ENCODE measurements at places on chromosomes 3 and 15. TPM values are rescaled to one million over a fixed set of nuclear protein-coding genes. Genes with fewer than 3 reads are reported as not detected.
A peak's percentile ranks its signal among the peaks of the same experiment; 100 is the strongest.

DNA sequence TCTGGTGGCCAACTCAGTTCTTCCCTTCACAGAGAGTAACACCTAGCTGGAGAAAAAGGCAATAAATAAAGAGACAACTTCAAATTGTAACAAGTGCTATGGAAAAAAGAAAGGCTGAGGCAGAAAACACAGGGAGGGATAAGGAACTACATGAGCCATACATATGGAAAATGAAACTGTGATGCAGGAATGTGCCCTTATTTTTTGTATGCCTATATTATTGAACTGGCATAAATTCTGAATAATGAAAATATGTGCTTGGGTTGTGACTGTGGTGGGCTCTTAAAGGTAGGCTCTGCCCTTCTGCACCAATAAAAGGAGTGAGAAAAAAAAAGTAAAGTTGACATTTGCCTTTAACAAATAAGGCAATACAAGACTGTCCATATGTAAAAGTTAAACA lies 19.6 kb downstream of the FHIT start:
- DNase-seq: no peak

DNA sequence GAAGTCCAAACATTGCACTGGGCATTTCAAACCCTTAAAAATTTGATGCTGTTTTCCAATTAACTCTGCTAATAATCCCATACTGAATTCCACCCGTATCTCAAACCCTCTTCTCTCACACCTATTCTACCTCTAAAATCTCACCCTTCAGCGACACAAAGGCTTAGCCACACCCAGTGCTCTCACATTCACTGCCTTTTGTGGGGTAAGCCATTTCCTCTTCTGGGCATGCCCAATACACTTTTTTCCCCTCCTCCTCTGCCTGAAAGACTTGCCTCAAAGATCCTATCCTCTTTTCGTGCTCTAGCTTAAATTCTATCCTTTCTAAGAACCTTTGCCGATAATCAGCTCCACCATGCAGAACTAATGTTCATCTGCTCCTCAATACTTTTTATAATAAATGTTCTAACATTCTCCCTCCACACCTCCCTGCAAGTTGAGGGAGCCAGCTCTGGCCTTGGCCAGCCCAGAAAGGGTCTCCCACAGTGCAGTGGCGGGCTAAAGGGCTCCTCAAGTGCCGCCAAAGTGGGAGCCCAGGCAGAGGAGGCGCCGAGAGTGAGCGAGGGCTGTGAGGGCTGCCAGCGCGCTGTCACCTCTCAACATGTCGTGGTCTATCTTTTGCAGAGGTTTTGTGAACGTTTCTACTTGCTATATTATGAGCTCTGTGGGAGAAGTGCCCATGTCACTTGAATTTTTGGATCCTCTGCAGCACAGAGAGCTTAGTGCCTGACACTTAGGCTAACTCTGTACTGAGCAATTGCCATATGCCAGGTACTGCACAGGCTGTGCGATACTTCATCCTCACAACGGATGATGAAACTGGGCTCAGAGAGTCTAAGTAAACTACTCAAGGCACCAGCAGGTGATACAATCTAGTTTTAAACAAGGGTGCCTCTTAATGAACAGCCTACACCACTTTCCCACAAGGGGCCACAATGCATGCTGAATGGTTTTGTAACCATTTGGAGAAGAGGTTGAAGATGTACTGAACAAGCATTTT lies 53.6 kb upstream of the BCL6 start:
- no peak for DNase-seq

DNA sequence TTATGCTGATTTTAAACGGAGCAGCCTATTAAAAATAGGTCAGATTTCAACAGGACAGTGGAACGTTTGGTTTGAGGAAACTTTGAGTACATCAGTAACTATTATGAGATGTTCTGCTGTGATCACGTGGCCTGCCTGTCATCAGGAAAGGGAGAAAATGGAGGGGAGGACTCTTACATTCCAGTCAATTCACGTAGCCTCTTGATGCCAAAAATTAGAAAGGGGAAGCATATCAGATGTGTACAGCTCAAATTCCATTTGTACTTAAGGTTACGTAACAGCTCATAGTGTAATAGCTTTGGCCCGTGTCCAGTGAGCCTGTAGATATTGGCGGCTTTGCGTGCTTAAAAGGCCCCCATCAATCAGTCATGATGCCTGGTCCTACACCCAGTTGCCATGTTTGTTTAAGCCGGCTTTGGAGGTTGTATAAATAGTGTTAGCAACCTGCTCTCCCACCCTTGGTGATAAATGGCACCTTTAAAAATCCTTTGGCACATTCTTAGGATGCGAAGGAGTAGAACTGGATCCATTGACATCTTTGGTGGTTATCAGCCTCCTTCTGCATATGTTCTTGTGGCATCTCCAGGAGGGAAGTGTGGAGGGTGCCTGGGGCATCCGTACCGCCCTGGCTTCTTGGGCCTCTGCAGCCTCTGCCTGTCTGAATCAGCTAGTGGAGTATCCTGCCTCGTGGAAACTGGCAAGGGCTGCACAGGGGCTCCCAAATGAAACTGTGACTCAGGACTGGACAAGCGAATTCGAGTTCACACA lies 163.9 kb downstream of the THSD4 start:
- DNase-seq: peak; percentile 94

DNA sequence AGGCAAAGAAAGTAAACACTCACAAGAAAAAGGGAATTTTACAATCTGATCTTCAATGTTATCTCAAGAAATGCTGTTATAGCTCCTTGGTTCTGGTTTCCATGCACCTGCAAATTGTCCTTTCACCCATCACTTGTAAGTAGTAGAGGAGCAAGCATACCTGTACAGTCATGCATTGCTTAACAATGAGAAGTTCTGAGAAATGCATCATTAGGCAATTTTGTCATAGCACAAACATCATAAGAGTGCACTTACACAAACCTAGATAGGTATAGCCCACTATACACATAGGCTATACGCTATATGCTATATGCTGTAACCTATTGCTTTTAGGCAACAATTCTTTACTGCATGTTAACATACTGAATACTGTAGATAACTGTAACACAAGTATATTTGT lies 672.3 kb downstream of the FHIT start:
- no peak for DNase-seq

- no peak for DNase-seq
Measured at GRCh38 chr3:54755756-54756155, 172.1 kb downstream of the LRTM1 start.

DNA sequence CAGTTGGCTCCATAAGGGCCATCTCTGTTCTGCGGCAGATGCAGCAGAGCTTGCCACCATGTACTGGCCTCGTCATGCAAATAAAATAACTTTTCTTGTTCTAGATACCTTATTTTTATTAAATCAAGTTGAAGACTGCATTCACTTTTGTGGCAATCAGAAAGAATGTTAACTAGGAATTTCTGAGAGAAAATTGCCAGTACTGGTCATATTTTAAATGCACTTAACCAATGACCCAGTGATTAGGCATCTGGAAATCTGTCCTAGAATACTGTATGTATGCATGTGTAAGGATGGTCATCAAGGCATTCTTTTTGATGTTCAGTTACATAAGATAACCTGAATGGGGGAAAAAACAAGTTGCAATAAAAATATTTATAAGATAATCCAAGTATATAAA lies 34.2 kb upstream of the CSPG5 start:
- no peak for DNase-seq

GRCh38 chr3:179027326-179027900 lies 44.2 kb downstream of the ZMAT3 start:
- no peak for DNase-seq

- DNase-seq: no peak
Measured at GRCh38 chr3:126023390-126023789, 54.4 kb downstream of the ROPN1B start.

GRCh38 chr3:144556392-144556791 lies 584.8 kb downstream of the DIPK2A start:
- DNase-seq: no peak

DNA sequence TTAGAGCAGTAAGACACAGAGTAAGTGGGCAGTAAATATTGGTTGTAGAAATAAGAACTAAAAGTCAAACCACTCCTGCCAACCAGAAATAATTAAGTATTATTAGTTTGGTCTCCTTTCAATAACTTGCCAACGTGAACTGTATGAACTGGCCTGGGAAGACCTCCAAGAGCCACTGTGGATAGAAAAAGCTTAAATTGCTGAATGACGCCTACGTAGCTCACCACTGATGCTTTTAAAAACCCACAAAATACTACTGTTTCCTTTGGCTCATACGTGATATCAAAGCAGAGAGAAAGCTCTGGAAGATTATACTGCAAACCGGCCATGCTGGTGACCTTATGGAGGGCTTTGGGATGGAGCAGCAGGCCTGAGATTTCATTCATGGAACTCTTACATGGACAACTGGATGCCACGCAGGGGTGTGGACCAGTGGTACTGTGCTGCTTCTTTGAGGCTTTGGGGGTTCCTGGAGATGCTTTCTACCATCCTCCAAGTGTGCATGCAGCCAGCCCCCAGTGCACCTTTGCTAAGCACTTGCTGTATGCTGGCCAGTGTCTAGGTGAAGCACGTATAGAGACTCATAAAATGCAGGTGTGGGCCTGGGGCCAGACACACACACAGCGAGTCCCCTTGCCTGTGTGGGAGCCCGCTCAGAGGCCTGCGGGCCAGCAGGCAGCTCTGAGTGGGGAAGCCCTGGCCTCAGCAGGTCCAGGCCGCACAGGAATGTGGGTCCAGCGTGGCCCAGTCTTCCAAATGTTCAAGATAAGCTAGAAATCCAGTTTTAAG lies 66.8 kb downstream of the ABTB1 start:
- peak; percentile 51 for DNase-seq

Gene VEPH1
- total RNA-seq: 87.1 TPM

DNA sequence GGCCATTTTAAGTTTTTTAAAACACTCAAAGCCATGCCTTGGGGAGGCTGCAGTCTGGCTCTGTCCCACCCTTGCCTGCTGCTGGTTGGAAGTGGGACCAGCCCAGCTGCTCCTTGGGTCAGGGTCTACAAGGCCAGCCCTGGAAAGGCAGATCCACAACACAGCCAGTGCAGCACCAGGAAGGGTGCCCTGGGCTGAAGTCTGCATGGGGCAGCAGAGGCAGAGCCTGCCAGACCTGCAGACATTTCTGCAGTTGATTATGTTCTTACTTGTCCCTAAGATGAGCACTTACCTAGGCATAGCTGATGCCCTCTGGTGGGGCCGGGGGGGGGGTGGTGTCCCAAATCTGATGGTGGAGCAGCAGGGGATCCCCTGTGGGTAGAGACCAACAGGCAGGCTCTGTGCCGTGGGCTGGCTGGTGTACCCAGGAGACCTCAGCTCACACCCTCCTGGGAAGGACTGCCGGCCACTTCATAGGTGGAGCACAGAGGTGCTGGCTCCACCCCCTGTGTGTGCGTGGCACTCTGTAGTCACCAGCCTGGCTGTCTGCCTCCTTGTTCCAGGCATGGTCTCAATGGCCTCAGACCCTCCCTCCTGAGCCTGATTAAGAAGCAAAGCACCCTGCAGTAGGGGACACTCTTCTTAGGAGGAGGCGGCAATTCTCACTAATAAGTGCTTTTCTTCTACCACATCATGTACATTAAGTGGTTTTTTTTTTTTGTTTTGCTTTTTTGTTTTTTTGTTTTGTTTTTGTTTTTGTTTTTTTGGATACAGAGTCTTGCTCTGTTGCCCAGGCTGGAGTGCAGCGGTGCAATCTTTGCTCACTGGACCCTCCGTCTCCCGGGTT lies 97.4 kb upstream of the KLF13 start:
- DNase-seq: no peak

GRCh38 chr3:37140899-37141541 lies 33.4 kb downstream of the LRRFIP2 start:
- no peak for DNase-seq

All from Daoy (cell line).